ENCODE measurements at places on chromosomes 1 and 21. TPM values are rescaled to one million over a fixed set of nuclear protein-coding genes. Genes with fewer than 3 reads are reported as not detected.

- H3K4me1 ChIP-seq, result peaks cover 13% of the 10 kb centered on the region
- no peak overlapping the region for H3K27ac ChIP-seq
- H3K4me3 ChIP-seq, result no peak overlapping the region
- H3K27me3 ChIP-seq, result no peaks in the 10 kb centered on the region
Observed at GRCh38 chr21:43869486-43870325, 4.7 kb downstream of the AGPAT3 start.

DNA sequence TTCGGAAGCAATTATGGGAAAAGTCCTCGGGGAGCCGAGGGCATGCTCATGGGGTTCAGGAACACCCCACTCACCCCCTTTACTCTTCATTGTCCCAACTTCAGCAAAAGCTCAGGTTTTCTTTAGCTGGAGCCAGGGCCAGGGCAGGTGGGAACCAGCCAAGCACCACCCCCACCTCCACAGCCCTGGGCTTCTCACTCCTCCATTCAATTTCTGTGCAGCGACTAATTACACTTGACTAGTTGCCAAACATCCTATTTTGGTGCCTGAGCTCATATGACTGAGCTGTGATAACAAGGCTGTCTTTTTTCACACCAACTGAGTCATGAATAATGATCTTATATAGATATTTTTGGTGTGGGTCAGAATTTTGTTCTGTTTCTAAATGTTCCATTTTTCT, 257.2 kb upstream of the AJAP1 start:
- DNase-seq, result no peak
- H3K27me3 ChIP-seq, result peaks cover 18% of the 10 kb centered on the region
- no peaks in the 10 kb centered on the region for H3K36me3 ChIP-seq

- DNase-seq, result no peak
- no peak overlapping the region for H3K27ac ChIP-seq
- no peaks in the 10 kb centered on the region for H3K36me3 ChIP-seq
- H3K4me3 ChIP-seq, result no peak overlapping the region
Observed at GRCh38 chr1:7508934-7509519, 262.1 kb upstream of the VAMP3 start.

GRCh38 chr1:171480035-171480434, 5.3 kb upstream of the PRRC2C start:
- no peak for DNase-seq
- H3K27me3 ChIP-seq, result no peaks in the 10 kb centered on the region
- no peak overlapping the region for H3K4me3 ChIP-seq
- H3K27ac ChIP-seq, result no peak overlapping the region
- no peaks in the 10 kb centered on the region for H3K4me1 ChIP-seq

- no peaks in the 10 kb centered on the region for H3K27me3 ChIP-seq
- H3K4me1 ChIP-seq, result no peaks in the 10 kb centered on the region
- H3K4me3 ChIP-seq, result no peak overlapping the region
- no peaks in the 10 kb centered on the region for H3K36me3 ChIP-seq
- H3K27ac ChIP-seq, result no peak overlapping the region
Observed at GRCh38 chr1:30274173-30274970, 449.0 kb downstream of the MATN1 start.

- H3K27me3 ChIP-seq, result no peaks in the 10 kb centered on the region
- no peaks in the 10 kb centered on the region for H3K36me3 ChIP-seq
- DNase-seq, result no peak
- H3K4me1 ChIP-seq, result no peaks in the 10 kb centered on the region
Observed at GRCh38 chr1:150804671-150805070, 3.4 kb downstream of the CTSK start.

DNA sequence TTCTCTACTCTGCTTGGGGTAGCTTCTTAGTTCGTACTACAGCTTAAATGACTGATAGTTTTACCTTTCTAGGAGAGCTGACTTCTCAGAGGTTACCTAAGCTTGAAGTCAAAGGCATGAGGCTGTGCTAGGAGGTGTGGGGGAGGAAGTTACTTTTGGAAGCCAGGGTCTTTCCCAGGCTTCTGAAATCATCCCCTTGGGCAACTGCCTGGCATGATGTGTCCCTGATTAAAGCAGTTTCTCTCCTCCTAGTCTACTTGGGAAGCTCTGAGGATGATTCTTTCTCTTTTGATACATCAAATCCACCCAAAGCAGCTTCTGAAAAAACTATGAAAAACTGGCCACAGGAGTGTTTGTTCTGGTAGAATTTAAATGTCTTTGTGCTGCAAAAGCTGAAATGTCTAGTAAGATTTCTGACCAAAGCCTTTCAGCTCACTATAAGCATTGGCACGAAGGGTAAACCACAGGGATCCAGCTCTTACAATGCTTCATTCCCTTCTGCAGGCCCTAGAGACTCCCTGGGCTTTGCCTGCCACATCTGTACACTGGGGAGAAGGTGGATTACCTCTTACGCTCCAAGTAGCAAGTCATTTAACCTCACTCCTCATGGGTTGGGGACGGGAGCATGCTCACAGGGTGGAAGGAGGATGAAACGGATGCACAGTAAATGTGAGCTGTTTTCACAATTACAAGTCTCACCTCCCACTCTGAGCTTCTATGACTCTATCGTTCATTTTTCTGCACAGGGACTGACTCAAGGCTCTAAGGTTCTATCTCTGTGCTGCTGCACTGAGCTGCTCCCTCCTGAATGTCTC, 59.6 kb downstream of the RUNX1 start:
- no peak for DNase-seq
- H3K27me3 ChIP-seq, result no peaks in the 10 kb centered on the region
- H3K27ac ChIP-seq, result no peak overlapping the region
- H3K36me3 ChIP-seq, result peaks cover 18% of the 10 kb centered on the region

DNA sequence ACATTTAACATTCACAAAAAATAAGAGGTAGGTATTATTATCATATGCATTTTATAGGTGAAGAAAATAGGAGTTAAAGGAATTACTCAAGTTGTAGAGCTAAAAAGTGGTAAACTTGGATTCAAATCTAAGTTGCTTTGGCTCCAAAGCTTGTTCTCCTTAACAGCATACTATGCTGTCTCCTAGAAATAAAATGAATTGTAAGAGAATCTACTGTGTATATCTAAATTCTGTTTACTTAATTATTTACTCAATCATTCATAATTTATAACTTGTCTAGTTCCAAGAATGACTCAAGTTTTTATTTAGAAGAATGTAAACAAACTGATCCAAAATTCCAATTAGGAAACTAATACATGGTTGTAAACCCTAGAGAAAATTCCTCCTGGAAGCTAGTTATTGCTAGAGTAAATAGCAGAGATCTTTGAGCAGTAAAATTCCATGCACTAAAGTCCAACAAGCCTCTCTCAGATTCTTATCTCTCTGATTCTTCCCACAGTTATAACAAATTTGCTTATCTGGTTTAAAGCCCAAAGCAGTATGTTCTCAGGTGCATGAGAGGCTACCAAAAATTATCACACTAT, 132.5 kb upstream of the DPT start:
- no peaks in the 10 kb centered on the region for H3K4me1 ChIP-seq
- H3K36me3 ChIP-seq, result no peaks in the 10 kb centered on the region
- no peaks in the 10 kb centered on the region for H3K27me3 ChIP-seq
- no peak for DNase-seq
- no peak overlapping the region for H3K27ac ChIP-seq

GRCh38 chr1:219460896-219461815, 151.7 kb downstream of the ZC3H11B start:
- no peaks in the 10 kb centered on the region for H3K36me3 ChIP-seq
- H3K27me3 ChIP-seq, result no peaks in the 10 kb centered on the region
- H3K27ac ChIP-seq, result no peak overlapping the region
- H3K4me3 ChIP-seq, result no peak overlapping the region
- no peaks in the 10 kb centered on the region for H3K4me1 ChIP-seq

- no peak overlapping the region for H3K27ac ChIP-seq
- H3K27me3 ChIP-seq, result no peaks in the 10 kb centered on the region
- H3K36me3 ChIP-seq, result no peaks in the 10 kb centered on the region
- no peak for DNase-seq
- no peaks in the 10 kb centered on the region for H3K4me1 ChIP-seq
- no peak overlapping the region for H3K4me3 ChIP-seq
Observed at GRCh38 chr1:219478811-219479210, 134.1 kb downstream of the ZC3H11B start.

DNA sequence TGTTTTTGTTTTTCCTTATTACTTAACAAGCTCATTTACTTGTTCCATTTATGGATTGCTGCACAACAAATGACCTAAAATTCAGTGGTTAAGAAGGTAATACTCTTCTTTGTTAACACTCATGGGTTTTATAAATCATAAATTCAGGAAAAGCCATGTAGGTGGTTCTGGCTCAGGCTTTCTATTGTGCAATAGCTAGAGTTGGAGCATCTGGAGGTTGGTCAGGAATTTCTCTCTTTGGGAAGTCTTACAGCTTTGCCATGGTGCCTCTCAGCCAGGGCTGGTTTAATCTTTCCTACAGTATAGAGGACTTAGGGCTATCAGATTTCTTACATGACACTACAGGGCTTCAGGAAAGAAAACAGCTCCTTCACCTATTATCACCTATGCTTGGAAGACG, 1677.1 kb downstream of the KCNT2 start:
- no peak for DNase-seq
- no peaks in the 10 kb centered on the region for H3K27me3 ChIP-seq
- no peaks in the 10 kb centered on the region for H3K4me1 ChIP-seq
- no peak overlapping the region for H3K27ac ChIP-seq

- DNase-seq, result no peak
- no peak overlapping the region for H3K27ac ChIP-seq
- H3K27me3 ChIP-seq, result 0 out of 2 replicates have a peak, but pooled peaks cover 2% of the 10 kb centered on the region
- H3K4me3 ChIP-seq, result no peak overlapping the region
- H3K36me3 ChIP-seq, result no peaks in the 10 kb centered on the region
Observed at GRCh38 chr1:217944550-217944949, 313.4 kb downstream of the SPATA17 start.

DNA sequence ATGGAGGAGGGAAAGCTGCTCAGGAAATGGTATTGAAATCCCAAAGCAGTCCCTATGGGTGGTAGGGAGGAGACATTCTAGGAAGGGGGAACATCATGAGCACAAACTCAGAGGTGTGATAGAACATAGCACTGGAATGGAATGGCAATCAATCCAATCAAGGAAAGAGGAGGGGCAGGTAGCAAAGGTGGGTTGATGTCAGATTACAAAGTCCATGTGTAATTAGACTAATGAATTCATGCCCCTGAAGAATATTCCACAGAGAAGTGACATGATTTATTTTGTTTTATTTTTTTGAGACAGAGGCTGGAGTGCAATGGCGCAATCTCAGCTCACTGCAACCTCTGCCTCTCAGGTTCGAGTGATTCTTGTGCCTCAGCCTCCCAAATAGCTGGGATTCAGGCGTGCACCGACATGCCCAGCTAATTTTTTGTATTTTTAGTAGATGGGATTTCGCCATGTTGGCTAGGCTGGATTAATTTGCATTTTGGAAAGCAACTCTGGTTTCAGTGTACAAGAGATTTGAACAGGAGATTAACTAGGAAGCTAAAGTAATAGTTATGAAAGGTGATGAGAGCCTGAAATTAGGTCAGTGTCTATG, 36.1 kb downstream of the DEGS1 start:
- no peaks in the 10 kb centered on the region for H3K36me3 ChIP-seq
- DNase-seq, result no peak
- peaks cover 16% of the 10 kb centered on the region for H3K4me1 ChIP-seq
- no peaks in the 10 kb centered on the region for H3K27me3 ChIP-seq
- H3K4me3 ChIP-seq, result no peak overlapping the region

DNA sequence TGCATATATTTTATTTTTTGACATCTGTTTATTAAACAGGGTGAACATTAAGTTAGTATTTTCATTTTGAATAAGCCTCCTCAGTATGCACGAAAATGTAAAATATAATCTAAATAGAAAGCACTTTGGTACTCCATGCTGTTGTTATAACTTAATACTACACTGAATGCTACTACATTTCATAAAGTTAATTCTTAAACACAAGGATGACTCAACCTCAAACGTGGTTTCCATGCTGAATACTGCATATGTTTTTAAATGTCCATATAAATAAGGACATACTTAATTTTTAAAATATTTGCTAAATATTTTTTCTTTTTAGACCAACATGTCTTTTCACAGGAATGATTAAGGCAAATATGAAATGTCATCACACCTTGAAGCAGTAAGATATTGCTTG, 83.9 kb downstream of the USP24 start:
- H3K4me1 ChIP-seq, result peaks cover 21% of the 10 kb centered on the region
- H3K36me3 ChIP-seq, result peaks cover 86% of the 10 kb centered on the region
- no peak overlapping the region for H3K4me3 ChIP-seq

GRCh38 chr1:152029144-152029928, 7.5 kb downstream of the S100A11 start:
- no peak overlapping the region for H3K27ac ChIP-seq
- peaks cover 38% of the 10 kb centered on the region for H3K4me1 ChIP-seq
- peaks cover 37% of the 10 kb centered on the region for H3K36me3 ChIP-seq
- no peak overlapping the region for H3K4me3 ChIP-seq
- no peaks in the 10 kb centered on the region for H3K27me3 ChIP-seq

GRCh38 chr21:29302359-29302875, 3.7 kb downstream of the BACH1 start:
- DNase-seq, result no peak
- no peak overlapping the region for H3K27ac ChIP-seq
- H3K4me3 ChIP-seq, result no peak overlapping the region
- H3K27me3 ChIP-seq, result no peaks in the 10 kb centered on the region
- H3K4me1 ChIP-seq, result peaks cover 8% of the 10 kb centered on the region
- H3K36me3 ChIP-seq, result peaks cover 2% of the 10 kb centered on the region

- H3K27me3 ChIP-seq, result no peaks in the 10 kb centered on the region
- H3K27ac ChIP-seq, result peak overlapping the region; percentile 35
- DNase-seq, result peak; percentile 97
- no peaks in the 10 kb centered on the region for H3K36me3 ChIP-seq
- peak overlapping the region; percentile 35 for H3K4me3 ChIP-seq
- H3K4me1 ChIP-seq, result peaks cover 20% of the 10 kb centered on the region
Observed at GRCh38 chr1:224503161-224504118, 68.8 kb upstream of the WDR26 start.

DNA sequence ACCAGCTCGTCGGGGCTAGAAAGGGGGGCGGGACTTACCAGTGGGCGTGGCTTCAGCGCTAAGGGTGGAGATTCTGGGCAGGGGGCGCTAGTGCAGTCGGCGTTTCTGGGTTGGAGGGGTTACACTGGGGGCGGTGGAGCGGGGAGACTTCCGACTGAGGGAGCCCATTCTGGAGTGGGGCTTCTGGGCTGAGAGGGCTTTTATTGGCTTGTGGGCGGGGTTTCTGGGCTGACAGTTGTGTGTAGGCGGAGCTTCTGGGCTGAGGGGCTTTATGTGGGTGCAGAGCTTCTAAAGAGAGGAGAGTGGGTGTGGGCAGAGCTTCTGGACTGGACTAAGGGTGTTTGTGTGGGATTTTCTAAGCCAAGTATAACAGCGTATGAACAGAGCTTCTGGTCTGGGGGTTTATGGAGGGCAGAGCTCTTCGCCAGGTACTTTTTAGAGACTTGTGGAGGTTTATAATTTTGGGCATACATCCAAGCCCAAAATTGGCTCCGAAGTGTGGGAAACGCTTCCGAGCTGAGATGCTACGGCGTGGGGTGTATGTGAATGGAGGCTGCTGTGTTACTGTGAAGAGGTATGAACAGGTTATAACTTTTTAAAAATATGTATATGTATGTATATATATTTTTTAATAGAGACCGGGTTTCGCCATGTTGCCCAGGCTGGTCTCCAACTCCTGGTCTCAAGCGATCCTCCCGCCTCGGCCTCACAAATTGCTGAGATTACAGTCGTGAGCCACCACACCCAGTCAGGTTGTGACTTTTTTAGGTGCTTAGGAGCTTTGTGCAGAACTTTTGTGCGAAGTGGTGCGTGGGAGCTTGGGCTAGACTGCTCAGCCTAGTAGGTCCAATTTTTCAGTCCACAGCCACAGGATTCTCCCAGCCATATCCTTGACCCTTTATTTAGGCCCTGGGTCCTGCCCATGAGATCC, 825 bp downstream of the TMEM39B start:
- DNase-seq, result peak; percentile 96
- peaks cover 8% of the 10 kb centered on the region for H3K36me3 ChIP-seq
- H3K27me3 ChIP-seq, result no peaks in the 10 kb centered on the region
- H3K27ac ChIP-seq, result peak overlapping the region; percentile 89

Gene NTNG1
- not detected for total RNA-seq

Gene AMY1B
- not detected for total RNA-seq

Gene SYTL1
- 0.20 TPM for total RNA-seq

Gene YRDC
- total RNA-seq, result 43.5 TPM

Gene HTR6
- not detected for total RNA-seq

Gene C1orf94
- total RNA-seq, result 6.9 TPM

Gene TMEM125
- total RNA-seq, result not detected

Gene SLC6A9
- 0.51 TPM for total RNA-seq
